ENCODE measurements at places on chromosomes 3 and 15.

DNA sequence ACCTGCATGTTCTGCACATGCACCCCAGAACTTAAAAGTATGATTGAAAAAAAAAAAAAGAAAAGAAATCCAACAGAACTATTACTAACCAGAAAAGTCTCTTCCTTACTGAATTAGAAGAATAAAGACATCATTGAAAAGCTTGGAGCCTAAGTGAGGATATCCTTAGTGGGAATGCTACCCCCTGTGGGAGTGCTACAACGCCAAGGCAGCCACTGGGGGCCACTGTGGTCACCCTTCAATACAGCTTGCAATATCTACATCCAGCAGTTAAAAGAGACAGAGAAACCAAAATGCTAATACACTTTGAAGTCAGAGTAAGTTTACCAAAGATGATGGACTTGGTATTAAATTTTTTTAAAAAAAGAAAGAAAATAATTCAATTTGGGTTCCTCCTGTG is 292.0 kb downstream of the PLCL2 start:
- no peak for DNase-seq

GRCh38 chr3:148791920-148792319 is 35.7 kb upstream of the CPB1 start:
- DNase-seq = no peak

GRCh38 chr3:100850701-100851100 is 141.4 kb downstream of the TFG start:
- DNase-seq = no peak

- no peak for DNase-seq
These were observed 215.0 kb upstream of the THBS1 start for GRCh38 chr15:39365873-39366272.

DNA sequence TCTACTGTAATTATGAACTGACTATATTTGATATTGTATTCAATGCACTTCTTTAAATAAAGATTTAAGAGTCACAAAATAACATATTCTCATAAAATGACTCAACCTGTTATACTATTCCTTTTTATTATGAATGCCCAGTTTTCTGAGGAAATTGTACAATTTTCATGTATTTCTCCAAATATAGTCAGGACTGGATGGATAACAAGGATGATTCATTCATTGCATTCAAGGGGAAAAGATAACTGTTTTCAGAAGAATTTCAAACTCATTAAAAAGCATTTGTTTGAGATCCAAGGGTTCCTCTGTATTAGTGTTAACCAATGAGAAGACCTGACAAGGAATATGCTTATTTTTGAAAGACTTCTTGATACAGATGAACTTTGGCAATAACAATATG is 163.7 kb downstream of the MEIS2 start:
- DNase-seq = no peak
